CD4-positive, alpha-beta T cell treated with Interleukin-15 for 4 hours (primary cell): ENCODE measurements at places on chromosomes 4 and X.

DNA sequence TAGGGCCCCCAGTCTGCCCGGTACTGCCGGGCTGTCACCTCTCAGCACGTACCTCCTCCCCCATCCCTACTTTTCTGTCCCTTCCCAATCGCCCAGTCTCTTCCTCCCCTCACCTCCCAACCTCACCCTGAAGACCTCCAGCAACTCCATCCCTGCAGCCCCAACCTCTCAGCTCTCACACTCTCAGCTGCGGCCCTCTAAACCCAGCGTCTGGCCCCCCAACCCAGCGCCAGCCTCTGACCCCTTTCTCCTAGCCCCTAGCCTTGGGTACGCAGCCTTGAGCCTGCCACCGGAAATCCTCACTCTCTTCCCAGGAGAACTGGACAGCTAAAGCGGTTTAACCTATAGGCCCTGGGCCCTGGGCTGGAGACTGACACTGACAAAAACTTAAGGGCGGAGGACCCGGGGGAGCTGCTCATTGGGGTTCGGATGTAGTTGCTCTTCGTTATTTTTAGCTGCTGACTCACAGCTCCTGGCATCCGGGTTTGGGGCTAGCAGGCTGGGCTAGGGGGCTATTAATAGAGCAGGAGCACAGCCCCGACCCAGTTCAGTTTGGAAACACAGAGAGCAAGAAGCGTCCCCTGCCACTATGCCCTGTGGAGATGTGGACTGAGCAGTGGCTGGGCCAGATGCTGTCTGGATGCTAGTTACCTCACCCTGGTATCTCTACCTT, 9.6 kb upstream of the DLG3 start:
- peak; percentile 18 for DNase-seq

DNA sequence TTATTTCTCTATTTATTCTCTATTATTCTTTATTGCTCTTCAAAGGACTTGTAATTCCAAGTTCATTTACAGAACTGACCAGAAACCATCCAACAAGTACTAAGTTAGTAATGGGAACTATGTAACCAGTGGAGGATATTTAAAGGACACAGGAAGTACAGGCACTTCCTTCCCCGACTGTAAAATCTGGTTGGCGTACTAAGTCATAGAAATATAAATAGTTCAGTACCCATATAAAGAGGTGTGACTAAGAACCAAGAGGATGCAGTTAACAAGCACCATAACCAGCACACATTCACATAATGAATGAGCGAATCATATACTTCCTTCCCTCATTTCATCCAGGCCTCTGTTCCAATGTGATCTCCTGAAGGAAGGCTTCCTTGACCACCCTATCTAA, 3.6 kb upstream of the EIF4E start:
- DNase-seq, result peak; percentile 12

GRCh38 chrX:7115557-7115956, 32.0 kb upstream of the STS start:
- no peak for DNase-seq

DNA sequence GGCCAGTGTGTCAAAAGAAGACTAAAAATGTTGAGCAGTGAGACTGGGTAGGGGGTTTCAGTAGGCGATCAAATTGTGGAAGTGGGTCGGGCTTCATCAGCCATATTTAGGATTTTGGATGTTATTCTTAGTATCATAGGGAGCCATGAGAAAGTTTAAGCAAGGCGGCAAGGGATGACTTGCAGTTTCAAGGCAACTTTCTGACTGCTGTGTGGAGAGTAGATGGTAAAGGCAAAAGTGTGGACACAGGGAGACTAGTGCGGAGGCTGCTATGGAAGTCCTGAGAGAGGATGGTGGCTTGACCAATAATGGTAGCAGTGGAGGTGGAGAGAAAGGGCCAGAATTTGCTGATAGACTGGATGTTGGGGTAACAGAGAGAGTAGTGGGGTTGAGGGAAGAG, 15.4 kb downstream of the GK start:
- no peak for DNase-seq

- no peak for DNase-seq
Observed at GRCh38 chr4:72970756-72971155, 98.8 kb downstream of the COX18 start.

GRCh38 chr4:700587-701264, 4.9 kb upstream of the PCGF3 start:
- DNase-seq, result no peak

DNA sequence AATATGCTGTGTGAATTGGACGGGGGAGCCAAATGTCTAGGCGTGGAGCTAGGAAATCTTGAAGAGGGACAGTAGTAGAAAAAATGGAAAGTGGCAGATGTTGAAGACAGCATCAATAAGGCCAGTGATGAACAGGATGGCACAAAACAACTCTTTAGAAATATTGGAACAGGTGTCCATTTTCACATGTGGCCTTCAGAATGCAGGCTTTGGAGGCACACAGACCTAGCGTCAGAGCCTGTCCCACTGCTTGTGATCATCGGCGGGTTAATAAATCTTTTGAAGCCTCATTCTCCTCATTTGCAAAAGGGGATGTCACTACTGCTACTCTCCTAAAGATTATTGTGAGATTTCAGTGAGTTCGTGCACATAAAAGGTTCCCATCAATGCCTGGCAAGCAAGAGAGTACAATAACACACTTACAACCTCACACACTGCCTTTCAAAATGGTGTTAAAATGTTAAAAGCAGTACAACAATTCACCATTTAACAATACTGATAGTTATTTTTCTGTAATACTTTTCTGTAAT, 2.4 kb downstream of the PDLIM3 start:
- no peak for DNase-seq
